Effector CD4-positive, alpha-beta T cell (primary cell): ENCODE measurements at places on chromosomes 3 and 15.

- no peak for DNase-seq
Observed at GRCh38 chr3:73661265-73661664, 36.5 kb upstream of the PDZRN3 start.

DNA sequence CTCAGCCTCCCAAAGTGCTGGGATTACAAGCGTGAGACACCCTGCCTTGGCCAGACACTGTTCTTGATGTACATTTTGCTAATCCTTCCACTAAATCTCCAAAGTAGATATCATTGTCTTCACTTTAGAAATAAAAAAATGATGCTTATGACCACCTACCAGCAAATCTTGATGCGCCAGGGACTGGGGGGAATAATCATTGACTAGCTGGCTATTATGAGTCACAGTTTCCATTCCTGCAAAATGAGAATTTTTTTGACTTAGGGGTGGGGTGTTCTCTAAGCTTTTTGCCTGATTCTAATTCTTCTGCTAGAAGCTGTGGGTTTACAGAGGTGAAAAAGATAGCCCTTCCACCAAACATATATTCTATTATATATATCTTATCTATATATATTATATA is 17.1 kb upstream of the RFC4 start:
- no peak for DNase-seq

DNA sequence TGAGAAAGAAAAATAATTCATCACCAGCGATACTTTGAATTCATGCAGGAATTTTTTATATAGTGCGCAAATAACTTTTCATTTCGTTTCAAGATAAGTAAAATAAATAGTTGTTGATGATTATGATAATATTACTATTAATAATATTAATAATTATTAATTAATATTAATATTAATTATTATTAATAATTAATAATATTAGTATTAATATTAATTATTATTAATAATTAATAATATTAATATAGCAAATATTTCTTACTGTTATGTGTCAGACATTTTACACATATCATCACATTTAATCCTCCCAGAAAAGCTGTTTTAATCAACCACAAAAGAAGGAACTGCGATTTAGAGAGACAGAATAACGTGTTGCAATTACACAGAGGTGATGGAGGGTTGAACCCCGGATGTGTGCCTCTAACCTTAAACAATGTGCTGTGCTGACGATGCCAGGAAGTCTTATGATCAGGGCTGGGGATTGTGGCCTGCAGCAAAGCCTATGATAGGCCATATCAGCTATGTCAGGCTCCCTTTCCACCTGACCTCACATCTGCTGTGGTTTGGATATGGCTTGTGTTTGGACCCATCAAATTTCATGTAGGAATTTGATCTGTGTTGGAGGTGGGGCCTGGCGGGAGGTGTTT is 263.5 kb upstream of the NR2F2 start:
- DNase-seq, result no peak

- DNase-seq, result no peak
Observed at GRCh38 chr15:62109437-62109836, 42.7 kb downstream of the C2CD4A start.

GRCh38 chr3:13491206-13491974 is 11.3 kb downstream of the HDAC11 start:
- no peak for DNase-seq

DNA sequence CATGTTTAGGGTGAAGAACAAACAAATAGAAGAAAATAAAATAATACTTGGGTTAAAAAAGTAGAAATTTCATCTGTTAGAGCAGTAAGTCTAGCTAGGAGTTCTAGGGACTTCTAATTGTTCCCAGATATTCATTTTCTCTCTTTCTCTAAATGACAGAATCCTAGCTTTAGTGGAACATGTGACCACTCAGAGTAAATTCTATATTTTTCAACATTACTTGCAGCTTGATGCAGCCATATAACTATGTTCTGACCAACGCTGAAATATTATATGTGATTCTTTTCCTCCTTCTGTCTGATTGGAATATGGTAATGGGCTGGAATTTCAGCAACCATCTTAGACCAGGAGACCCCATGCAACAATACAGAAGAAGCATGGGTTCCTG is 8.1 kb downstream of the PTX3 start:
- no peak for DNase-seq

DNA sequence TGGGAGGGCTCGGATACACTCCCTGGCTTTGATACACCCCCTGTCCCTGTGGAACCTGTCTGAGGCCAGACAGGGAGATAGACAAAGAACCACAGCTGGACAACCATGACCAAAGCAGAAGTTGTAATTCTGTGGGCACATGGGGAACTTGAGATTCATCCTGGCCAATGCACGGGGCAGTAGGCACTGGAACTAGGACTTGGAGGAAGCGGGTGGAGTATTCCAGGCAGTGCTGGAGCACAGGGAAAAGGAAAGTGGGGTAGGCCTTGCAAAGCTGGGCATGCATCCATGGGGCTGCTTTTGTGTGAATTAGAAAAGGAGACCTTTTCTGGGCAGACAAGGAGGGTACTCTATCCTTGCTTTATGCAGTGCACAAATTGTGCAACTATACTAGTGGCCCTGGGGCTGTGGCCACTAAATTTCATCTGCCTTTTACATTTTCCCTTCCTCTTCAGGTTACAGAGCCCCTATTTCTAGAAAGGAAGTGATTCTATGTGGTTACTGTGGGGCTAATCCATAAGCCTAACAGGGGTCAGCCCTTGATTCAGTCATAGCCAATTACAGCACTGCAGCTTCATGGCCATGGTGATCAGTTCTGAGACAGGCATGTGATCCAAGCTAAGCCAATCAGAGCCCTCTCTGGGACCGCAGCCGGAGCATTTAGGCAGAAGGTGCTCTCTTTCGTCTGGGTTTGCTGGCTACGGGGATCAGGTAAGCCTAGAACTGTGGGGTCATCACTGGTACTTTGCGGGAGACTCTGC is 21.0 kb downstream of the CRABP1 start:
- DNase-seq, result no peak

DNA sequence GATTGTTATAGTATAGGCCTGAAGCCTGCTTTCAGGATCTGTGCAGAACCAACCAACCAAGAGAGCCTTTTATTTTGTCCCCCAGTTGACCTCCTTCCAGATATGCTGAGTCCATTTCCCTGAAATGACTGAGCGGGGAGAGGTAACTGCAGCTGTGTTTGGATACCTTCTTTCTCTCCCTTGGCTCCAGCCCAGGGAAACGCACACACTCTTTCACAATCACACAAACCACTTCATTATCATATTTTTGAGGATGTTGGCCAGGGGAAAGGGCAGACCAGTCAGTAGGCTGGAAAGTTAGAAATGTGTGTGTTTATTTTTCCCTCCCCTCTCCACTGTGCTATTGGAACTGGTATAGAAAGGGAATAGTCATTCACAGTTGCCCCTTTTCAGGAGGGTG is 417.7 kb upstream of the TBL1XR1 start:
- no peak for DNase-seq

DNA sequence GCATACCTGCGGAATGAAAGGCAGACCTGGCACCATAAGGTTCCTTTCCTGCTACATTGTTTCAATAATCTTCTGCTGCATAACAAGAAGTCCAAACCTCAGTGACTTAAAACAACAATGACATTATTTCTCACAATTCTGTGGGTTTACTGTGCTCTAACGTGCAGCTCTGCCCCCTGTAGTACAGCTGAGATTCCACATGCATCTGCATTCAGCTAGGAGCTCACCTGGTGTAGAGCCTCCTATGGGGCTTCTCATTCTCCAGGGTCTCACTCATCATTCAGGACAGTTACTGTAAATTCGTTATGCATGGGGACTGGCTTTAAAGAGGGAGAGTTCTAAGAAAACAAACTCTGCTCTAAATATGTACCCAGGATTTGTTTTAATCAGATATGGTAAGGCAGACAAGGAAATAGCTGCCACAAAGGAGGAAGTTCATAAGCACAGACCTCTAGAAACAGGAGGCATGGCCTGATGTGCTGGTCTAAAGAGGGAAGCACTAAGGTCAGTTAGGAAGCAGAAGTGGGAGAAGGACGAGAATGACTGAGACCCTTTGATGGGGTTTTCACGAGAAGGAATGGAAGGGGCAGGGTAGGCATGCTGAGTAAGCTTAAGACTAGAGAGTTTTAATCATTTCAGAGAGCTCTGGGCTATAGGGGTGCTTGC is 347.0 kb downstream of the NEK10 start:
- no peak for DNase-seq

GRCh38 chr15:25093455-25094029 is 138.8 kb downstream of the SNRPN start:
- no peak for DNase-seq

DNA sequence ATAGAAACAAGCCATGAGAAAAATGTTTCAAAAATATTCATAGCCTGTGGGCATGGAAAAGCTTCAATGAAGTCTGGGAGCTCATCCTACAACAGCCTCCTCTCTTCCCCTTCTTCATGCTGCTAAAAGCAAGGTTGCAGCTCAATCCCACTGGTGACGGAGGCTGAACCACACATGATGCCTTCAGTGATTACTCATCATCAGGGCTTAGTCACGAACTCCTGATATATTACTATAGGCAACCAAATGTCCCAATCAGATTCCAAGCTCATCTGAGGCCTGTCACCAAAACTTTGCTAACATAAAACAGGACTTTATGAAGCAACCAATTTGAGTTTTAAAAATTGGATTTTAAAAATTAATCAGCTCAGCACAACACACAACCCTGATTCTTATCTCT is 24.0 kb upstream of the SLC24A5 start:
- DNase-seq, result no peak

DNA sequence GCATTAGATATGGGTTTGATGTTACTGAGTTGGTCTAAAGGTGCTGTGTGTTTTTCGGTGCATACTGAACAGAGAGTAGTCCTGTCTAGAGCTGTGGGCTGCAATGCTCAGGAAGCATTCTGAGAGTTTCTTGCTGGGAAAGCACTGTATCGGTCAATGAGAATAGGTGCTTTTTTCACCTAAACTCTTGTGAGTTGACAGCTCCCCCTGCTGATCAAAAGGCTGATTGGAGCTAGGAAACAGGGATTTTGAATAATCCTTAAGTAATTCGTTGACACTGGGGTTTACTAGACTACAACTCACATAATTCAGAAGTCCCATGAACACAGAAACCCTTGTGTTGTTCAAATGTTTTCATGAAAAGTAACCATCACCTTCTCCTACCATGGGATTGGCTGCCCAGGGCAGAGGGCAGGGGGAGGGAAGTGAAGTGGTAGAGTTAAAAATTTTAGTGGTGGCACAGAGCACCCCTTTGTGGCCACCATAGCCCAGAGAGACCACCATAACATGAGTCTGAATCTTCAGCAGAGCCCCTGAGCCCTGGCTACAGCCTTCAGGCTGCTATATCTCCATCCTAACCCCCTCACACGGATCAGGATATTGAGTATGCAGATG is 13.0 kb upstream of the MANF start:
- DNase-seq, result peak; percentile 42

GRCh38 chr3:151564261-151564660 is 103.4 kb upstream of the IGSF10 start:
- no peak for DNase-seq

DNA sequence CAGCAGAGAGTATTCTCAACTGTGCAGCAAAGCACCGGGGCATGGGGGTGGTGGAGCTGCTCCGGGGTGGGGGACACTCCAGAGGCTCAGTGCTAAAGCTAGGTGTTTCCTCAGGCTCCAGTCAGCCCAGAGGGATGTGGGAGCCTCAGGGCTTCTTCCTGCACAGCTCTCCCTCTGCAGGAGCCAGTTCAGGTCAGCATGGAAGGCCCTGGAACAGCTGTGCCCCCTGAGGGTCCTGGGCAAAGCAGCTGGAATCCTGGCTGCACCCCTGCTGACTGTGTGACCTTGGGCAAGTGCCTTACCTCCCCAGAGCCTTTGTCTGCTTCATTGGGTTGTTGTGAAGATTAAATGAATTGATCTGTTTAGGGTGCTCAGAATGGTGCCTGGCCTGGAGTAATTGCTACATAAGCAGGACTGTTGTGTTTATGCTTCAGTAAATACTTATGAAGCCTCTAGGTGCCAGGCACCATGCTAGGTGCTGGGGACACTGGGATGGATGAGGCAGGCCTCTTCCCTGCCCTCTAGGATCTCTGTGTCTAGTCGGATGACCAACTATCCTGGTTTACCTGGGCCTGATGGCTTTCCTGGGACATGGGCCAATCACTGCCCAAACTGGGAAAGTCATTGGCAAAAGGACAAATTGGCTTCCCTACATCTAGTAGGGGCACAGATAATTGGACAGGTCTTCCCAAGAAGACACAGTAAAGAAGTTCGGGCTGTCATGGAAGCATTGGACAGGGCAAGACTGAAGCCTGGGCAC is 64.2 kb upstream of the LCTL start:
- no peak for DNase-seq

DNA sequence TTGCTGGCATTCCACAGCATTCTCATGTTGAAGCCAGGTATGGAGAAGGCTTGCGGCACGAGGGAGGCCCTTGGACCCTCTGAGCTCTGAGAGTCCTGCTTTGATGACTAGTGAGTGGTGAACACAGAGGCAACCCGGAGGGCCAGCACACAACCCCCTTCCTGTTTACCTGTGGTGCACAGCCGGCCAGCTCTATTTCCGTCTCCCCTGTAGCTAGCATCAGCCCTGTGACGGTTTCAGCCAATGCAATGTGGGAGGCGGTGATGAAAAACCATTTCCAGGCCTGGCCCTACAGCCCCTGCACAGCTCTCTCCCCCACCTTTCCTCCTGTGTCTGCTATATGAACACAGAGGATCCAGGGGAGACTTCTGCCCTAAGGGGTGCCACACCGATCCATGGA is 76.8 kb upstream of the KLHL25 start:
- no peak for DNase-seq

DNA sequence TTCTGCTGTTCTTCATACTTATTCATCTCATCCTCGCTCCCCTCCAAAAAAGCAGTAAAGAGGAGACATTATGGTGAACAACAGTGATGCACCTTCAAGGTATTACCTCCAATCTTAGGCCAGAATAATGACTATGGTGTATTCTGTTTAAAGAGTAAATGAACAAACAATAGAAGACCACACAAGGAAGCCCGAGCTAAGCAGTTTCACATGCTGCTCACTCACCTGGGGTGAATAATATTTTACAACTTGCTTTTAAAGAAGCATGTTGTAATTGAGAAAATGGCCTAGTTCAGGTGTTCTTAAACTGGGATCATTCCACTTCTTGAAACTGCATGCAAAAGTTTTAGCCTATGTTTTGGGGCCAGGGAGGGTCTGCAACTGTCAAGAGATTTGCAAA is 581.2 kb downstream of the FOXP1 start:
- no peak for DNase-seq

- no peak for DNase-seq
Observed at GRCh38 chr3:126245811-126246727, 65.7 kb upstream of the ALDH1L1 start.

GRCh38 chr3:147385059-147386012 is 21.0 kb downstream of the ZIC4 start:
- DNase-seq, result no peak

DNA sequence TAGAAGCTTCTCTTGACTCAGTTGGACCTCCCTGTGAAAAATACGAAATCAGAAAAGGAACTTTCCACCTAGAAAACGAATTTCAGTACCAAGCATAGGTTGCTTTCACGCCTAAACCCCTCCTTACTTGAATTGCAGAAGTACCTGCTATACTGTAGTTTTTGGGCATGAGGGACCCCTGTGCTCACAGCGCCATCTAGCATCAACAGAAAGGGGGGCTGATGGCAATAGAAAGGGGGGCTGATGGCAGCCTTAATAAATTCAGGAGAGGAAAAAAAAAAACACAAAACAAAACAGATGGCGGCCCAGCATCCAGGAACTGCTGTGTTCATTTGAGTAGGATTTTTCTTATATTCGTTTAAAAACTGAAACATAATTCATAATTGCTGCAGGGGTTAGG is 96.7 kb downstream of the NPAP1 start:
- no peak for DNase-seq
